GM23248 (cell line): ENCODE measurements at places on chromosomes 7 and 10. TPM values are rescaled to one million over a fixed set of nuclear protein-coding genes. Genes with fewer than 3 reads are reported as not detected.

DNA sequence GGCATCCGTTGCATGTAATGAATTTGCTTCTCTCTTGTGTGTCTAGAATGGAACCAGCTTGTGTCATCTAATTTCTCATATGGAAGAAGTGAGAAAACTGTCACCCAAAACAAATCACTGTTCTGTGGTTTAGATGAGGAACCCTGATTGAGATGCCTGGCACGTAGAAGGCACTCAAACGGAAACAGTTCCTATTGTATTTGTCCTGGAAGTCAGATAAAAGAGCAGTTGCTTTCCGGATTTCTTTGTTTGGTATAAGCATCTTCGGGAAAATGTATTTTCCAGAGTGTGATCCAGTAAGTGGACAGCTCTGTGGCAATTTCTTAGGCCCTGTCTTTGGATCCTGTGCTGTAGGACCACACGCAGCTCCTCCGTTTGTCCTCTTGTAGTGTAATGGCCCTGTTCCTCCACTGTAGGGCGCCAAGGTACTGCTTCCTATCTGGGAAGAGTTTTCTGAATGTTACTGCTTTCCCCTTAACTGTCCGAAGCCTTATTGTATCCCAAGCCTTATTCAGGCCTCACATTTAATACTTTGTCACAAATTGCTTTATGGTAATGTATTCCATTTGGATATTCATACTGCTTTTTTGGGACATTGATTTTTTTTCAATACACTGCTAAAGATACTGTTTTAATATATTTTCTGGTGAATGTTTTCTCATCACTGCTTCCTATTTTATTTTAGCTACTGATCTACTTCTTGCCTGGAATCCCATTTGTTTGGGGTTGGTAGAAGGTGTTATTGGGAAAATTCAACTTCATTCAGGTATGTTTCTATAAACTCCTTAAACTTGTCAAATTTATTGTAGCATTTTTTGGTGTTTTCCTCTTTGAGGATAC is 24.8 kb downstream of the INPP5F start:
- no peaks in the 10 kb centered on the region for H3K36me3 ChIP-seq
- DNase-seq: peak; percentile 86
- no peak overlapping the region for H3K27ac ChIP-seq
- no peaks in the 10 kb centered on the region for H3K27me3 ChIP-seq

The TMEM130 gene
- polyA plus RNA-seq: 0.18 and 0.40 TPM in 2 replicates

The DNAJC12 gene
- 1.2 and 1.4 TPM in 2 replicates for polyA plus RNA-seq

GRCh38 chr7:5692845-5693278 is 88.6 kb downstream of the RNF216 start:
- peaks cover 84% of the 10 kb centered on the region for H3K4me1 ChIP-seq
- peak; percentile 85 for DNase-seq

DNA sequence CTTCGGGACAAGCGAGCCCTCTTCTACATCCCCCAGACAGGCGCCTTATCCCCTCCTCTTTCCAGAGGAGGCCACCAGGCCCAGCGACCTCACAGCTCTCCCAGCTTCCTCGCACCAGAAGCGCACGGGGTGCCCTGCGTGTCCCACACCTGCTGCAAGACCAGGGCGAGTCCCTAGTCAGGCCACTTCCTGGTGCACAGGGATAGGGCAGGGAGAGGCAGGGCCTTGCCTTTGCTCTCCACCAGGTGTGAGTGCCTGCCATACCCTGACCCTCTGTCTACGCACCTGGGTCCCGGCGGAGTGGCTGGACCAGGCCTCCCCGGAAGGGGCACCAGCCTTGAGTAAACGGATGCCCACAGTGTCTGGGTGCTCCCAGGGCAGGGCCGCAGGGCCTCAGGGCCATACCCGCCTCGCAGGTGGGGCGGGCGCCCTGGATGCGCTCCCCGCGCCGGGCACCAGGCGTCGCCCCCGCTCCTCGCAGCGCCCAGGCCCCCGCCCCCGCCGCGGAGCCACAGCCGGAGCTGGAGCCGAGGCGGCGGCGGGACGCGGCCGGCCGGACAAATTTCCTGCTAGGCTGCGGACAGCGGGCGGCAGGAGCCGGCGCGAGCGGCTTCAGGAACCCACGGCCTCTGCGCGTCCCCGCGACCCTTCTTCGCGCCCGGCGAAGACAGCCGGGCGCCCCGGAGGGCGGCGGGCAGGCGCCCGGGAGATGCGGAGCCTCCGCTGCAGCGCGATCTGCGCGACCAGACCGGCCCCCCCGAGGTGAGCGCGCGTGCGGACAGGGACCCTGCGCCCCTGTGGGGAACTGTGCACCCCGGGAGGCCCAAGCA is at the start of gene PTPRE:
PTPRE (plus strand) TSS at position 556 of the 830 bp plus-strand sequence. CDS start 133,779 bp downstream, outside the sequence.
- peak; percentile 92 for DNase-seq
- H3K4me3 ChIP-seq: peak within 1 kb of the TSS; percentile 83

- H3K27me3 ChIP-seq: no peaks in the 10 kb centered on the region
- H3K36me3 ChIP-seq: no peaks in the 10 kb centered on the region
- peaks cover 12% of the 10 kb centered on the region for H3K4me1 ChIP-seq
Measured at GRCh38 chr7:7765422-7765821, 47.0 kb upstream of the RPA3 start.

DNA sequence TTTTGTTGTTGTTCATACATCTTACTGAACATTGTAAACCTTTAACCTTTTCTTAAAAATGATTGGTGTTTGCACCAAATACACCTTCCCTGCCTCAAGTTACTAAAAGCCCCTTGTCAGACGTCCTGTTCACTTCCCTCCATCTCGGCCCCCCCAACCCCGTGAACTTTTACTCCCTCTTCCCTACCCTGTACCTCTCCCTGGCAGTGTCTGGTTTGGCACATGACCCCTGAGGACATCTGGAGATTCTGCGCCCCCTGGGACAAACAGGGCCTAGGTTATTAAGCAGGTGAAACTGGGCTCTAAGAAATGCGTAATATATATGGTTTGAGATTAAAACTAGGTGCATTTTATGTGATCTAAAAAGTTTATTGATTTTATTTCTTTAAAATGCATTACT is 1.4 kb downstream of the PPP2R2D start:
- peaks cover 17% of the 10 kb centered on the region for H3K4me1 ChIP-seq
- DNase-seq: no peak
- H3K4me3 ChIP-seq: peak overlapping the region; percentile 86
- peaks cover 8% of the 10 kb centered on the region; the same call in 1 of the 2 replicates for H3K27me3 ChIP-seq

DNA sequence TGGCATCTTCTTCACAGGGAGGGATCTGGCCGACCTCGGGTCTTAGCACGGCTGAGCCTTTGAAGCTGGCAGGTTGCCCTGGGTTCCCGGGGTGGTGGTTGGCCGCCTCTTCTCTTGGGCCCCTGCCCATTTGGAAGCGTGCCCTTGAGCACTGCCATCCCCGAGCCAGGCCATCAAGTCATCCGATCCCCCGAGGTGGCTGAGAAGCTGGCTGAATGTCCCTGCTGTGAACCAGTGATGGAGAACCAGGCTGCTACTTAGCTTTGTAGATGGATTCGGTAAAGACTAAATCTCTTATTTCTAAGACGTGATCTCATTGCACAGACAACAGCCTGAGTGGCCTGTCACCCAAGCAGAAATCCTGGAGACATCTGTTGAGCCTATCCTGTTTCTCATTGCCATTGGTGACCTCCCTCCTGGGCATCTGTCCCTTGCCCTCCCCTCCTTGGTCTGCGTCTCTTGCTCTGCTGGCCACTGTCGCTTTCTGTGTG is 74.3 kb downstream of the GRK5 start:
- H3K27ac ChIP-seq: no peak overlapping the region
- no peak overlapping the region for H3K4me3 ChIP-seq
- peak; percentile 26 for DNase-seq
- no peaks in the 10 kb centered on the region for H3K36me3 ChIP-seq

GRCh38 chr7:131409129-131409766 is 81.6 kb downstream of the MKLN1 start:
- no peak overlapping the region for H3K4me3 ChIP-seq
- no peaks in the 10 kb centered on the region for H3K4me1 ChIP-seq
- peaks cover 6% of the 10 kb centered on the region; the same call in 1 of the 2 replicates for H3K36me3 ChIP-seq
- no peaks in the 10 kb centered on the region for H3K27me3 ChIP-seq
- H3K27ac ChIP-seq: no peak overlapping the region
- DNase-seq: no peak

- no peaks in the 10 kb centered on the region for H3K27me3 ChIP-seq
- no peak for DNase-seq
Measured at GRCh38 chr7:130953196-130953595, 219.2 kb upstream of the KLF14 start.

The MDFIC gene
- polyA plus RNA-seq: 23.0 and 23.8 TPM in 2 replicates

The NKX2-3 gene
- not detected in 2 replicates for polyA plus RNA-seq

DNA sequence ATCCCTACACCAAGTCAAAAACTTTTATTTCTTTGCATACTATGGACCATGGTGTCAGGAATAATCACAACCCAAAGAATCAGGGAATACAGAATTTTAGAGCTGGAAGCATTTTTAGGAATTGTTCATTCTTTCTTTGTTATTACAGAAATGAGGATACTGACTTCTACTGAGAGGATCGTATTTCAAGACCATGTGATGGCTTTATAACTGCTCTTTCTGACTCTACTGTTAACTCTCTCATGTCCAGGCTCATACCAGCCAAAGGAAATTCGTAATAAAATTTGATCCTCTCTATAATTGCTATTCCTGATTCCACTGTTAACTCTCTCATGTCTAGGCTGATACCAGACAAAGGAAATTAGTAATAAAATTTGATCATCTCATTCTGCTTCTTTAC is 1050.9 kb upstream of the C7orf33 start:
- no peak overlapping the region for H3K4me3 ChIP-seq
- no peak for DNase-seq
- H3K27me3 ChIP-seq: no peaks in the 10 kb centered on the region
- H3K27ac ChIP-seq: no peak overlapping the region

- no peak overlapping the region for H3K4me3 ChIP-seq
- no peaks in the 10 kb centered on the region for H3K36me3 ChIP-seq
- no peak overlapping the region for H3K27ac ChIP-seq
- no peak for DNase-seq
- no peaks in the 10 kb centered on the region for H3K4me1 ChIP-seq
Measured at GRCh38 chr7:93218997-93219827, 7.1 kb downstream of the HEPACAM2 start.

The PODXL gene
- 32.8 and 33.6 TPM in 2 replicates for polyA plus RNA-seq

The PFKP gene
- polyA plus RNA-seq: 133 TPM in 2 replicates

The LLCFC1 gene
- polyA plus RNA-seq: not detected in 2 replicates

GRCh38 chr10:76665029-76665428 is 972.6 kb downstream of the KCNMA1 start:
- H3K36me3 ChIP-seq: no peaks in the 10 kb centered on the region
- H3K27me3 ChIP-seq: peaks cover 5% of the 10 kb centered on the region
- no peak overlapping the region for H3K4me3 ChIP-seq
- no peak for DNase-seq

The IDI2 gene
- polyA plus RNA-seq: not detected in 2 replicates

DNA sequence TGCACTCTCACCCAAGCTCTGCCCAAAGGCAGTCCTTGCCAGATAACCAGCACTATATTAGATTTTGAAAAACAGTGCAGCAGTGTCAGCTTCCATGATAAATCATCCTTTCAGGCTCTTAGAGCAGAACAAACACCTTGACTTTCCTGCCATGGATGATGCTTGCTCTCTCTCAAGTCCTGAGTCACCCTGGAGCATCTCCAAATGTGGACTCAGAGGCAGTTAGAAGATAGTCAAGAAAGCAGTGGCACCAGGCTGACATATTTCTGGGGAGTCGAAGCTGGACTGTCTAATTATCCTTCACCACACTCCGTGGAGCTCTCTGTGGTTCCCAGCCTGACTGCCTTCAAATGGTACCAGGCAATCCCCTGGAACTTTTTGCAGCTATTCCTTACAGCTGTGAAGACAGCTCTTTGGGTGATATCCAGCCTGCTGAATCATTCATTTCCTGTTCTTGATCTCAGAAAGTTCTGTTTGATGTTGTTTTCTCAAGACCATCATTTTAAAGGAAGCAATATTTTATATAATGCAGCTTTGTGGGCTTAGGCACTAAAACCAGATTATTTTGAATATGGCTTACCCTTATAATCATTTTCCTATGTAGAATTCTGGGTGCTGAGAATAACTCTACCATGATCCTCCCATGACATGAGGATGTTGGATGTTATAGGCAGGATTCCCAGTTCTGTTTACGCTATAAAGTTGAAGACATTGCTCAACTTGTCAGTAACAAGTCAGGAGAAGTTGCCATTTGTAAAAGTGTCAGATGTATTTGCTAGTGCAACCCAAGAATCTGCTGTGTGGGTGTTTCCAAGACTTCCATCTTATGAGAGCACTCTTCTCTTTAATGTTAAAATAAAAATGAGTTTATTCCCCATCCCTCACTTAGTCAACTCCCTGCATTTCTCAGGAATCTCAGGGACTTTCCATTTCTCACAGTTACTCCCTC is 233.8 kb downstream of the C7orf25 start:
- H3K36me3 ChIP-seq: no peaks in the 10 kb centered on the region
- peak; percentile 94 for DNase-seq
- no peak overlapping the region for H3K4me3 ChIP-seq
- H3K4me1 ChIP-seq: peaks cover 21% of the 10 kb centered on the region
- H3K27ac ChIP-seq: peak overlapping the region; percentile 51

DNA sequence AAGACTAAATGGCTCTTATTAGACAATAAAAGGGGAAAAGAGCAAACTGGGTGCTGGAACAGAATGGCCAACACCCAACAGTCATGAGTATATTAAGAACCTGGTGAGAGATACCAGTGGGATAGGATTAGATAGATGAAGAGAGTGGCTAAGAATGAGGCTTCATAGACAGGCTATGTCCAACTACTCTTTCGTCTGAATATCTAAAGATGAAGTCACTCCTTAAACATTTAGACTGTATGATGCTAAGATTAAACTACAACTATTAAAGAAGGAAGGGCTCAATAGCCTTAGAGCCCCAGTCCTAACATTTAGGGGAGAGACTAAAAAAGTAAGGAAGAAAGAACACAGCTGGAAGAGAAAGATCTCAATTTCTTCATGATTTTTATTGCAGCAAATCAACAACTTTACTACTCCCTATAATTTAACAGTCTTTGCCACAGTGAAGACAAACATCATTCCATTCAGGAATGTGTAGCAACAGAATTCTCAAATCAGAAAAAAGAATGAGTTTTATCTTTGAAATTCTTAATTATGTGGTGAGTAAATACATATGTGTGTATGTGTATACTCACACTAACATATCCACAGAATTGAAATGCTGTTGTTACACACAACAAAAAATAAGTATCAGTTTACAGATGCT is 45.6 kb downstream of the CACNA2D1 start:
- H3K27ac ChIP-seq: no peak overlapping the region
- H3K36me3 ChIP-seq: no peaks in the 10 kb centered on the region
- DNase-seq: no peak
- no peak overlapping the region for H3K4me3 ChIP-seq

- no peak overlapping the region for H3K27ac ChIP-seq
- H3K27me3 ChIP-seq: no peaks in the 10 kb centered on the region; the same call in 1 of the 2 replicates
- H3K36me3 ChIP-seq: no peaks in the 10 kb centered on the region
- no peak overlapping the region for H3K4me3 ChIP-seq
- H3K4me1 ChIP-seq: no peaks in the 10 kb centered on the region
Measured at GRCh38 chr7:22248111-22248809, 108.7 kb downstream of the RAPGEF5 start.

The GIMAP5 gene
- not detected in 2 replicates for polyA plus RNA-seq

The CAV2 gene
- 344 and 358 TPM in 2 replicates for polyA plus RNA-seq

The KNDC1 gene
- 0.37 and 0.44 TPM in 2 replicates for polyA plus RNA-seq

The MALRD1 gene
- 0.45 and 0.49 TPM in 2 replicates for polyA plus RNA-seq
